ENCODE measurements at places on chromosomes 2 and 18. TPM values are rescaled to one million over a fixed set of nuclear protein-coding genes. Genes with fewer than 3 reads are reported as not detected.
A peak's percentile ranks its signal among the peaks of the same experiment; 100 is the strongest.

DNA sequence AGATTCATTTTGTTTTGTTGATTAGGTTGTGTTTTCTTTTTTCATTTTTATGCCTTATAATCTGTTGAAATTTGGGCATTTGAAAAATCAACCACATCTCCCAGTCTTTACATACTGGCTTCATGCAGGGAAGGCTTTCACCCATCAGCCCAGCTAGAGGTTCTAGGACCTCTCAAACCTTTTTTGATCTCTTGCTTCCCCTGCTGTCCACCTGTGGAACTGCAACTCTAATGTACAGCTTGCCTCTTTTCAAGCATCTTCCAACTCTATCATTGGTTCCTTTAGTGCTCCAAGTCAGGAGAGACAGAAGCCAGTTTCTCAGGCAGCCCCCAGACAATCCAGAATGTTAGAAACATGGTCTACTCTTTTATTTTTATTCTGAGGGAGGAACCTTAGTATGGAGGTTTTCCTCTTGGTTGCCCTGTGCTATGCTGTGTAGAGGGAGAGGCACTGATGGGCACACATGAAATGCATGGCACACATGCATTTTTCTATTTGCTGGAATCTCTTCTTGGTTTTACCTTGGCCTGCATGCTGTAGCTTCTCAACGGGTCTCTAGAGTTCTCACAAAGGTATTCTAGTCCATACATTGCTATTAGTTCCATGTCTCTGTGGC is 107.2 kb upstream of the L3MBTL4 start:
- DNase-seq = no peak

DNA sequence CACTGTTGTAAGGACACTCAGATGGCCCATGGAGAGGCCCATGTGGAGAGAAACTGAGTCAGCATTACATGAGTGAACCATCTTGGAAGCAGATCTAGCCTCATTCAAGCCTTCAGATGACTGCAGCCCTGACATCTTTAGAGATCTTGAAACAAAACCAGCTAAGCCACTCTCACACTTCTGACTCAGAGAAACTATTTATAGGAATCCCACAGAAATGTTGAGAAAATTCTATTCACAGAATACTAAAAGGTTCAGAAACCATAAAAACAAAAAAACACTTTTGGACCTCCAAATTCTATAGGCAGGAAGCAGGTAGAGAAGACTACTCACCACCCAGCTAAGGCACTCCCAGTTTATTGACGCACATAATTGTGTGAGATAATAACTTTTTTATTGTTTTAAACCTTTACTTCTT is 8.7 kb downstream of the TMEM169 start:
- DNase-seq = no peak

GRCh38 chr18:48470484-48471180 is 61.4 kb upstream of the ZBTB7C start:
- DNase-seq = no peak

DNA sequence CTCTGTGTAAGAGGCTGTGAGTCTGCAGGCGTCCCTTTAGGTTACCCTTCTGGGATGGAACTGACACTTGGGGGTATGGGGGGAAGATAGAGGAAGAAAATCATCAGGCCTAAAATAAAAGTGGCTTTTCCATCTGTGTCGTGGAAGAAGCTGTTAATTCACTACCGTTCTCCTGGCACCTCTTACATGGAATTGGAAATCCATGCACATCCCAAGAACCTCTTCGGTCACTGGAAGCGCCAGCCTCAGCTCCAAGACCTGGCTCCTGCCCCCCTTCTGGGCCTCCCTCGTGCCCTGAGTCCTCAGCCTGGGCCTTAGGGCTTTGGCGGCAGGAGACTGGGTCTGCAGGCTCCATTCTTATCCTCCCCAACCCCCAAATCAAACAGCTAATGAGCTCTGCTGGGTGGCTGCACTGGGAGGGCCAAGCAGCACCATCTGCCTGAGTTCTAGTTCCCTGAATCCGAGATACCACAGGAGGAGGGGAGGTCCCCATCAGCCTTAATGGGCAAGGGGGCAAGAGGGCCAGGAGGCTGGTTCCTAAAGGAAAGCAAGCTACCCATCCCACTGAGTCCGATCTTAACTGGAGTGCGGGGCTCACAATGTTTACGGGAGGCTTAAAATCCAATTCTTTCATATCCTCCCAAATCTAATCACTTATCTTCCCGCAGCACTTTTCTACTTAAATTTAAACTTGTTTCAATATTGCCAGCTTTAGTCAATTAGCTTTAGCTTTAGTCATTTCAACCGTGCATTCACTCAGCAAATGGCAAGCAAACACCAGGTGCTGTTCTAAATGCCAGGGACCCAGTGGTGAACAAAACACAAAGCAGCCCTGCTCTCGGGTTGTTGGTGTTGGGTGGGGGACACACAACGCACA is 52.8 kb downstream of the FAM178B start:
- no peak for DNase-seq

DNA sequence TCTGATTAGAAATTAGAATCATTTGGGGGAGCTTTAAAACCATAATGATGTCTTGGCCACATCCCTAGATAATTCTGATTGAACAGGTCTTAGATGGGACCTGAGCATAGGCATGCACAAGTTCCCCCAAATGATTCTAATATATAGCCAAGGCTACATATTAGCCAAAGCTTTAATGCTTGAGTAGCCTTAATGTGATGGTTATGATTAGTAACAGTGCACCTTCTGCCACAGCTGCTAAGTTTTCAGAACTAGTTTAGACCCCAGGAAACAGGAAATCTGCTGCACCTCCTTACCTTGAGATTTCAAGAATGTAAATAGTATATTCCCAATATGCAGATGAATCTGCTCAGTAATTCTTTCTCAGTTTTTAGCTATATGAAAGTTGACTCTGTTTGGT is 119.8 kb downstream of the PTPN4 start:
- DNase-seq = no peak

- DNase-seq = no peak
Observed at GRCh38 chr18:77072566-77072965, 60.0 kb downstream of the MBP start.

GRCh38 chr2:196233021-196233804 is 61.8 kb upstream of the STK17B start:
- DNase-seq = peak; percentile 35

- DNase-seq = peak; percentile 58
Observed at GRCh38 chr2:120546048-120546864, 189.4 kb upstream of the GLI2 start.

DNA sequence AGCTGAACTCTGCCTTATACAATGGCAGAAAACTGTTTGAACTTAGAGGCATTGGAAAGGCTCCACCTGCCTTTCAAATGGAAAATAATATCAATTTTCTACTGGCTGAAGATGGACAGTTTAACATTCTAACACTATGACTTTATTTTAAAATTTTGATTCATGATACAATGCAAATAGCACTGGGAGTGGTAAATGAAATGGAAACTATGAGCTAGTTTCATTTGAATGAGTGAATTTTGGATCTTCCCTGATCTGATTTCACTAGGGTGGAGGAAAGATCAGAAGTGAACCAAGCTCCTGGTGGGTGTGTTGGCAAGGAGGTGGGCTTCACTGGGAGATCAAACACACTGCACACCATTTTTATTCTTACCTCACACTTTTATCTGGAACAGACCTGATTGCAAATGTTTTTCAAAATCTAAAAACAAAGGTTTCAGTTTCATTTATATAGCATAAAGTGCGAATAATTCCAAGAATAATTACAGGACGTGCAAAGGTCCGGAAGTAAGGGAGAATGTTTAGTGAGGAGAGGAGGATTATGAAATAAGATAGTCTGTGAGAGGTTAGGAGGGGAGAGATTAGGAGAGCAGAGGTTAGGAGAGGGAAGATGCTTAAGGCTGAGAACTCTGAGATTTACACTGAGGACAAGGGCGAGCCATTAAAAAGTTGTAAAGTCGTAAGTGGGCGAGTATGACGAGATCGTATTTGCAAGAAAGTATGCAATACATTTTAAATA is 18.6 kb upstream of the MBP start:
- no peak for DNase-seq

DNA sequence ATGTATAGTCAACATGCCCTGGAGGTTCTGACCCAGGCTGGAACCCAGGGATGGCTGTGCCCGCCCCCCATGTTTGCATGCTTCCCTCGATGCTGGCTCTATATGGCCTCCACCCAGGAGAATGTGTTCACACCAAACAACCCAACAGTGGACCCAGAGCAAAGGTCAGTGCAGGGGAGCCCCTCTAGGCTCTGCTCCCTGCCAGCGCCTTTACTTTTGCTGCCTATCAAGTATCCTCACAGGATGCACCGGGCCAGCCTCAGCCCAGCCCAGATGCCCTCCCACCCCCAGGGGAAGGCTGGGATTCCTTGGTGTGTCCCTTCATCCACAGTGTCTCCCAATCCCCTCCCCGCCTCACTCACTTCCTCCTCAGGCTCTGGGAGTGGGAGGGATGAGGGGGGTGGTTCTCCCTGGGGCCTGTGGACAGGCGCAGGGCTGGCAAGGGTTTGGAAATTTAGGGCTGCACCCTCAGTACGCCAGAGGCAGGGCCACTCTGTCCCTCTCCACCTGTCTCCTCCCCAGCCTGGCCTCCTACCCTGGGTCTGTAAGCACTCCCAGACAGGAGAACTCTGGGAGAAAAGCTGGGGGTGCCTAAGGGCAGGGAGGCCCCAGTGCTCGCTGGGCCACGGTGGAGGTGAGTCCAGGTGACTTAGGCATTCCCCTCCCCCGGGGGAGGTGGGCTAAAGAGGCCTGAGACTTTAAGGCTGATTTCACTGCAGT is 2.3 kb downstream of the ATP6V1B1 start:
- DNase-seq = no peak

DNA sequence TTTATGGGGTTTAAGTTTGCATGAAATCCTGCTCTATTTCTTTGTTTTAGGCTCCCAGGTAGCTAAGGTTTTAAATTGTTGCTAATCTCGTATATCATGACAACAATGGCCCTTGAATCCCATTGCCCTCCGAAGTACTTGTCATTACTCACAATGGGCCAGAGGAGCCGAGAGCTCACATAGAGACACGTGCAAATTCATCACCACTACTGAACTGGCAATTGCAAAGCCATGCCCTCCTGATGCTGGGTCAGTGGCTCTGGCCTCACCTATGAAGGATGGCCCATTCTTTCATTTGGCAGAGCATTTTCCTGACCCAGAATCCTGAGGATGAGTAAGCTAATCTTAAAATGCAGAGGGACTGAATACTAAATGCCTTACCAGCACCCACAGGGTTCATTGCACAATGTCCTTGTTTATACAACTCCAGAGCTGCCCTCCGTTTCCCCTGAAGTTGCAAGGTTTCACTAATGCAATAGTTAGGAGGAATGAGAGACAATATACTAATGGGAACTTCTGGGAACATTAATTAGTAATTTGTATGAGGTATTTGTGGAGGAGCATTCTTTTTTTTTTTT is 71.6 kb upstream of the GAREM1 start:
- DNase-seq = no peak

DNA sequence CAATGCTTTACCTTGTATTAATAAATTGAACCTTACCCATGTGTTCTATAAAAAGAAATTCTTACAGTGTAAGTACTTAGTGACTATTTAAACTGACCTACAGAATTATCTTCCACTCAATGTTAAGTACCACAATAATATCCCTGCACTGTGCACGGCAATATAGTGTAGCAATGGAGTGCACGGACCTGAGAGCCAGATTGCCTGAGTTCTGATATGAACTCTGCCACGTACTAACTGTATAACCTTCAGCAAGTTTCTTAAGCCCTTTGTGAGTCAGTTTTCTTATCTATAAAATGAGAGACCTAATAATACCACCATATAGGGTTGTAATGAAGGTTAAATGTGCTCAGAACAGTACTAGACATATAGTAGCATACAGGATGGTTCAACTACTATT is 66.2 kb downstream of the GPR39 start:
- no peak for DNase-seq

GRCh38 chr2:136060416-136060815 is 57.5 kb downstream of the CXCR4 start:
- no peak for DNase-seq

DNA sequence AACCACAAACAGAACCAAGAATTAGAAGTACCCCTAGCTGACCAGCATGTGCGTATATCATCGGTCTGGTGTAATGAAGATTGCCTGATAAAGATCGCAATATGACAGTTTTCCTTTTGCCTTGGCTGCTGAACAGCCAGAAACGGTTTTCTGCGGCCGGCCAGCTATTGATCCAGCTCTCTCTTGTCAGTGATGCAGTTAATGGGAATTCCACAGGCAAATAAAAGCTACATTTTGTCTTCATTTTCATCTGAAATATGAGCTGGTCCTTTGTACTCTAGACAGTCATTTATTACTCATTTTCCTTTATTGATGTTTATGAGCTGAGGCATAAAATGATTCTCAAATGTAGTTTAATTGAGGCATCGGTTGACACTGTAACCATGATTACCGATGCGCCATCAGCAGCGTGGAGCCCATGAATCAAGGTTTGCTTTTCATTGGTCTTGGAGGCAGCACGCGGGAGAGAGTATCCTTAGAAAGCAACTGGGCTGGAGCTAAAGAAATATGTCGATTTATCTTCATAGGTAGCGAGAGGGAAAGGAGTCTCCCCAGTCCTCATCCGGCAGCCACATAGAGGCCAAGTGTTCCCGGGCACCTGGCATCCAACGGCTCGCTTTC is 535.2 kb downstream of the GALR1 start:
- DNase-seq = no peak

- no peak for DNase-seq
Observed at GRCh38 chr18:76461692-76462325, 33.2 kb downstream of the ZNF516 start.

- DNase-seq = no peak
Observed at GRCh38 chr2:121307048-121307447, 22.0 kb upstream of the TFCP2L1 start.

GRCh38 chr2:218271865-218272530 is 1.7 kb downstream of the PNKD start:
- no peak for DNase-seq

DNA sequence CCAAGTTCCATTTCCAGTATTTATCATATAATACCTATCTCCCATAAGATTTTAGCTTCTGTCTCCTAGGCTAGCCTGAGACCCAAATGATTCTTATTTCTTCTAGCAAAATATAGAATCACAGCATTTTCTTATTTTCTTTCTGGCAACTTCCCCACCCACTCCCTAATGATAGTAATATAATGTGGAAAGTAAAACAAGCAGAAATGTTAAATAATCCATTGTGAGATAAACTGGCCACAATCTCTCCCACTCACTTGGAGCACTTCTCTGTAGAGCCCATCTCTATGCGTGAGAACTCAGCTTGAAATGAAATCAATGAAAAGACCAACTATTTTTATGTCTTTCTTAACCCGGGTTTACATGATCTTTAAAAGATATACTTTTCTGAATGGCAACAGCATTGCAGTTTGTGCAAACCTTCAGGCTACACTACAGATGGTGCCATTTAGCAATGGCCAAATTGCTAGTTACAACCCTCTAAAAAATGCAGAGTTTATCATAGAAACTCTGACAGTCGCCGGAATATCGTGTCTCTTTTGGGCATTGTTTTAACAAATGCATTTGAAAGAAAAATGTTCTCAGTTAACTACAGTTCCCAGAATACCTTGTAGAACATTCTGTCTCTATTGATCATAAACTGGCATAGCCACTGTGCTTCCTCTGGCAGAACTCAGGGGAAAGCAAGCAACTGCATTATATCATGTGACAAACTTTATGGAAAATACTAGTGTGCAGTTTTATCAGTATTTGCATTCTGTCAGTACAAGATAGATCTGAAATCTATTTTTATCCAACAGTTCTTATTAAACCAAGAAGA is 1407.4 kb upstream of the ZEB2 start:
- no peak for DNase-seq

GRCh38 chr2:49924044-49924817 is 769.9 kb upstream of the FSHR start:
- DNase-seq = no peak

GRCh38 chr2:128374711-128375413 is 56.2 kb upstream of the HS6ST1 start:
- no peak for DNase-seq

Gene GAREM1
- polyA plus RNA-seq = 10.4 TPM

Gene ATOH8
- polyA plus RNA-seq = 19.6 TPM

Gene TTL
- polyA plus RNA-seq = 35.0 TPM

Data from muscle of arm (tissue), 14 donors.